ENCODE measurements at places on chromosomes 7 and 10.
A peak's percentile ranks its signal among the peaks of the same experiment; 100 is the strongest.

DNA sequence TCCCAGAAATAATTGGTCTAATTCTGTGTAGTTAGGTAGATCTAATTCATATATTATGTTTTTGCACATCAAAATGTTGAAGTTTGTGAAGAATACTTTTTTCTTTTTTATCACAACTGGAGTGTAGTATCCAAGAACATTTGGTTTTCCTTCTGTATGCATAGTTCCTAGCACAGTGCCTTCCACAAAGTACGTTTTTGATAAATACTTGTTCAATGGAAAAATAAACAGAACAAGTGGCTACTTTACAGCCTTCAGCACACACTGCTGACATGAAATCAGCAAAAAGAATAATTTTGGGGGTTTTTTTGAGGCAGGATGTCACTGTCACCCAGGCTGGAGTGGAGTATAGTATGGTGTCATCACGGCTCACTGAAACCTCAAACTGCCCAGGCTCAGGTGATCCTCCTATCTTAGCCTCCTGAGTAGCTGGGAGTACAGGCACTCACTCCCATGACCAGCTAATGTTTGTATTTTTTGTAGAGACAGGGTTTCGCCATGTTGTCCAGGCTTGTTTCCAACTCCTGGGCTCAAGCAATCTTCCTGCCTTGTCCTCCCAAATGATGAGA, 27.9 kb downstream of the TARP start:
- no peak for DNase-seq

GRCh38 chr10:69292459-69292858, 14.2 kb downstream of the HK1 start:
- no peak for DNase-seq

DNA sequence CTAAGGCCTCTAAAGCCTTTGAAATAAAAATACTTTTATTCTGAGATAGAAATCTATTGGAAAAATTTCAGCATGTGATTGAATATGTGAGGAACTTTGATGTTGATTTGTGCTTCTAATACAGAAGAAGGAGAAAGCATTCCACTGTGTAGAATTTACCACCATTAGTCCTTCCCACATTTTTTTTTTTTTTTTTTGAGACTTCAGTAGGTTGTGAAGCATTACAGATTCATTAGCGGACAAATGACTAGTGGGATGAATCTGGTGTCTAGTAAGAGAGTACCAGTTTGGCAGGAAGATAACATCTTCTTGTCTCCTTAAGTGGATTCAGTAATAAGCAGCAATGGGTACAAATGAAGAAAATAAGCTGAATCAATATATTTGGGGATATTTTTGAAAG, 95.5 kb downstream of the ANKRD30A start:
- DNase-seq: no peak

DNA sequence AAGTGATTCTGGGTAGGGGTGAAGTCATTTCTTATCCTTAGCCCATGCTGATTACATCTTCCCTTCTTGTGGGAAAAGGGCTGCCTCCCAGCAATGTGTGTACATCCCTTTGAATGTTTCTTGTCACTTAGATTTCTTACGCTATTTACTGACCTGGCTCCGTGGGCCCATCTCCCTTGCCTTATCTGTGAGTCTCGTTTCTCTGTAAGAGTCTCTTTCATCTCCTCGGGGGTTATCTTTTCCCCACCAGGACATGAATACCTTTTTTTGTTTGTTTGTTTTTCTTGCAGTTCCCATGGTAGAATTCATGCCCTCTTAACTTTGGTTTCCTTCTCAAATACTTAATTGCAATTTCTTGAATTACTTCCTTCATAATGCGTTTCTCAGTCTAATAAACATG, 107.7 kb downstream of the BAMBI start:
- no peak for DNase-seq

GRCh38 chr10:5499493-5500140, at the start of gene CALML5:
CALML5 (minus strand) TSS chr10:5499570; CDS start chr10:5499438, 132 bp downstream.
- no peak for DNase-seq

GRCh38 chr10:72354356-72355213, at the start of gene DNAJB12:
DNAJB12 (minus strand) TSS chr10:72354919; CDS start chr10:72354897, 22 bp downstream.
- DNase-seq: peak; percentile 84

- no peak for DNase-seq
Observed at GRCh38 chr7:74258639-74259038, 4.4 kb upstream of the RFC2 start.

DNA sequence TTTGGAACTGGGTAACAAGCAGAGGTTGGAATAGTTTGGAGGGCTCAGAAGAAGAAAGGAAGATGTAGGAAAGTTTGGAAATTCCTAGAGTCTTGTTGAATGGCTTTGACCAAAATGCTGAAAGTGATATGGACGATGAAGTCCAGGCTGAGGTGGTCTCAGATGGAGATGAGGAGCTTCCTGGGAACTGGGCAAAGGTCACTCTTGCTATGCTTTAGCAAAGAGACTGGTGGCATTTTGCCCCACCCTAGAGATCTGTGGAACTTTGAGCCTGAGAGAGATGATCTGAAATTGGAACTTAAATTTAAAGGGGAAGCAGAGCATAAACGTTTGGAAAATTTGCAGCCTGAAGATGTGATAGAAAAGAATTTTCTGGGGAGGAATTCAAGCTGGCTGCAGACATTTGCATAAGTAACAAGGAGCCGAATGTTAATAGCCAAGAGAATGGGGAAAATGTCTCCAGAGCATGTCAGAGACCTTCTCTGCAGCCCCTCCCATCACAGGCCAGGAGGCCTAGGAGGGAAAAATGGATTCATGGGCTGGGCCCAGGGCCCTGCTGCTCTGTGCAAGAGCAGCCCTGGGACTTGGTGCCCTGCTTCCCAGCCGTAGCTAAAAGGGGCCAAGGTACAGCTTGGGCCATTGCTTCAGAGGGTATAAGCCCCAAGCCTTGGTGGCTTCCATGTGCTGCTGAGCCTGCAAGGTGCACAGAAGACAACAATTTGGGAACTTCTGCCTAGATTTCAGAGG, 3.6 kb downstream of the PDSS1 start:
- no peak for DNase-seq

DNA sequence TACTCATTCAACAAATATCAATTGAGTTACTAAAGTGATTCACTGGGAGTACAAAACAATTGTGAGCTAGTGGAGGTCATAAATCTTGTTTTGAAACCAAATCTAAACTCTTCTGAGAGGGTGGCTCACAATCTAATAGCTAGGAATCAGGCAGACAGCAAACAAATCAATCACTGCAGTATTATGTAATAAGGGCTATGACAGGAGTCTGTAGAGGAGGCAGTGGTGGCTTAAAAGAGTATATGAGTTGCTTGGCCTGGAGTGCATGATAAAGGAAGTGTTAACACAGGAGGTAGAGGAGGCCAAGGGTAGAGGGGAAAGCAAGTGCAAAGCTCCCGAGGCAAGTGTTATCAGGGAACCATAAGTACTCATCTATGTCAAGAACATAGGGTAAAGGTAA, 16.5 kb downstream of the MYPN start:
- no peak for DNase-seq

GRCh38 chr7:103902917-103903316, 86.5 kb downstream of the RELN start:
- no peak for DNase-seq

Data from T-helper 9 cell (primary cell).